ENCODE measurements at places on chromosomes 4 and X.

- no peak for DNase-seq
Measured at GRCh38 chr4:128819082-128819742, 9.7 kb downstream of the JADE1 start.

- DNase-seq, result peak; percentile 70
Measured at GRCh38 chr4:109702950-109703663, at the start of gene CASP6. TSS of gene CASP6 (minus strand) at chr4:109703445. CDS start at chr4:109703395, 50 bp downstream.

- DNase-seq, result no peak
Measured at GRCh38 chr4:183012879-183013729, 86.0 kb upstream of the WWC2 start.

DNA sequence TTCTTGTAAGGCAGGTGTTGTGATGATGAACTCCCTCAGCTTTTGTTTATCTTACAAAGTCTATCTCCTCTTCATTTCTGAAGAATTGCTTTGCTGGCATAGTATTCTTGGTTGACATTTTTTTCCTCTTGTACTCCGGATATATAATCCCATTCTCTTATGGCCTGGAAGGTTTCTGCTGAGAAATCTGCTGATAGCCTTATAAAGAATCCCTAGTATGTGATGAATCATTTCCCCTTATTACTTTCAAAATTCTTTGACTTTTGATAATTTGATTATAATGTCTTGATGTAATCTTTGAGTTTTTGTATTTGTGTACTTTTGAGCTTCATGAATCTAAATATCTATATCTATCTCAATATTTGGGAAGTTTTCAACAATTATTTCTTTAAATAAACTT, 655.3 kb upstream of the MAGEB2 start:
- DNase-seq, result no peak

GRCh38 chr4:43458293-43458692, 565.8 kb downstream of the GRXCR1 start:
- DNase-seq, result no peak

DNA sequence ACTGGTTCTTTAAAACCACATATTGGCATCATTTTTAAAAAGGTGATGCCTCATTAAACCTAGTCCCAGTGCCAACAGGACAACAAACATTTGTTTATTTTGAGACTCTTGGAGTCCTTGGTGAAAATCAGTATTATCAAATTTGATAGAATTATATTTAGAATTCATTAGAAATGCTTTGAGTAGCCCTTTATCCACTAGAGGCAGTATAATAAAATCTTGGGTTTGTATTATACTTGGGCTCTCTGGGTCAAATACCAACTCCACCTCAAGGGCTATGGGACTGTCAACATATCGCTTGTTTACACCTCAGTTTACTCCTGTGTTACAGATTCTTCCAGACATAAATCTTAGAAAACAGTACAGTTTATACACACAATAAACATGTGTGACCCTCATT, 335.7 kb upstream of the FSTL5 start:
- no peak for DNase-seq

GRCh38 chr4:47538825-47539154, 53.7 kb downstream of the ATP10D start:
- no peak for DNase-seq

GRCh38 chr4:121824171-121824527, 466 bp upstream of the CCNA2 start:
- no peak for DNase-seq

DNA sequence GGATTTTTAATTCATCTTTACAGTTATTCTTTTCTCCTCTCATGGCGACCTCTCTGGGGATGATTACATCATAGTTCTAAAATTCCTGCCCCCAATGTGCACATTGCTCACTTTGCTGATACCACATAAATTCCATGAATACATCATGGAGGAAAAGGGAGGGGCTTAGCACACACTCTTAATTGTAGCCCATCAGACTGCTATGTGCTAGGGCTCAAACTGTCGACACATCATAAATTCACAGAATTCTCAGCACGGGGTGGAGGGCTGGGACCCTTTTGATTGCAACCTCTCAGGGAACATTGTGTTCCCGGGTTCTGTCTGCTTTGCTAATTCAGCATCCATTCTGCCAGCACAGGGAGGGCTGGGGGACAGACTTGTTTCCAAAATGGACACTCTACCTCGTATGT, 592.9 kb downstream of the BCOR start:
- DNase-seq, result no peak

DNA sequence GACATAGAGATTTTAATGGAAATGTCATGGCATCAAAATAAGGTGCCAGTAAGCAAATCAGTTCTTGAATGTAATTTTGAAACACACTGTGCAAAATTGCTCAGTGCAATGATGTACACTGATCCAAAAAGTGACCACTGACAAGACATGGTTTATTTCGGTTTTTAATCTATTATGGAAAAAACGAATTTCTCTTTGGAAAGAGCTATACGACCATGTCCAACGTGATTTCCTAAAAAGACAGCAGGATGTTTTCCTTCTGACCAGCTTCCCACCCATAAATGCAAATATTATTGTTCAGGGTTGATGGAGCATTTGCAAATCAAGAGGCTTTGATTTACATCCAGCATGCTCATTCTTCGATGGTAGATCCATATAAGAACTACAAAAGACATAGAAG, 17.1 kb upstream of the MAGEA1 start:
- DNase-seq, result no peak

GRCh38 chr4:127143460-127144195, 489.1 kb upstream of the INTU start:
- DNase-seq, result peak; percentile 78

DNA sequence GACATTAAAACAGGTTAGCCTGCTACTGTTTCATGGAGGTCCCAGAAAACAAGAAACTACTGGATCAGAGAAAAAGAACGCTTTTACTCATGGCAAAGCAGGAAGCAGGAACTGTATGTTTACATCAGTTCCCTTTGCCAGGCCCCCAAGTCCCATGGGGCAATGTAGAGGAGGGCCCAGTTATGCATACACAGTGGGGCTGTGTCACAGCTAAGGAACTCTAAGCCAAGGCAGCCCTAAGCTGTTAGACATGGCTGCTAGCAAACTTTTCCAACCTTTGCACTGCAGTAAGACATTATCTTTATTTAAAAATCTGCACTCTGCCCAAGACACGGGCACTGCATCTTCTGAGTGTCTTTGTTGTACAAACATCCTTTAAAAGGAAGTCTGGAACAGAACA, 975.8 kb downstream of the C4orf33 start:
- DNase-seq, result no peak

DNA sequence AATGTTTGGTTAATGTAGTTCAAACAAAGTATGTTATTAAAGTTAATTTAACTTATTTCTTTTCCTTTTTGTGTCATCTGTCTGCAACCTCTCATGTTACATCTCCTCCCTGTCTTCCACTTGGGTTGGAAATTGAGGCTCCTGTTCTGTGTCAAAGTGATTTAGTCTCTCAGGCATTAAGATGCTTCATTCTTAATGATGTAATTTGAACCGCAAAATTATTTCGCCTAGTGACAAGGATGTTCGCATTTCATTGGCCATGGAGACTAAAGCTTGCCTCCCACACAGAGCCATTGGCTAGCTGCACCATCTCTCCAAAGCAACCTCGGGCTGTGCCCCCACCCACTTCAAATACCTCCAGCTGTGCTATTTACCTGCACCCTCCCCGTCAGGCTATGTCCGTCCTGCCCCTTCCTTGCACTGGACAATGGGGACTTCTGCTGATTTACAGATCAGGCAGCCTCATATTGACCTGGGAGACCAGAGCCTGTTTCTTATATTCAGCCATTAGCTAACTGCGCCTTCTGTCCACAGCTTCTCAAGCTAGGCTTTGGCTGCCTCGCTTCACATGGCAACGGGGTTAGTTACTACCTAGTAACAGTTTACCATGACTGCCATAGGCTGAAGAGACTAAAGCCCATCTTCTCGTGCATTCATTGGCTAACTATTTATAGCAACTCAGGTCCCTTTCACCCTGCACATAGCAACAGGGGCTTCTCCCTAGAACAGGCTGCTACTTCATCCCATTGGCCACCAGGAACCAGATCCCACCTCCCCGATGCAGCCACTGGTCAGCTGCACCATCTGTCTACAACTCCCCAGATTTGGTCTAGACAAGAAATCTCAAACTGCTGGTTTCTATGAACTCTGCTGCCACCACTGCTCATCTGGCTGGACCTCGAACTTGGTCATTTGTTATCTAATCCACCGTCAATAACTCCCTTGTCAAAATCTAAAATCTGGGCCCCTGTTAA, 8.6 kb upstream of the ZNF157 start:
- DNase-seq, result peak; percentile 91

GRCh38 chr4:55925241-55925640, 23.5 kb upstream of the CEP135 start:
- peak; percentile 11 for DNase-seq

GRCh38 chrX:128975745-128976144, 547.5 kb downstream of the SMARCA1 start:
- no peak for DNase-seq

DNA sequence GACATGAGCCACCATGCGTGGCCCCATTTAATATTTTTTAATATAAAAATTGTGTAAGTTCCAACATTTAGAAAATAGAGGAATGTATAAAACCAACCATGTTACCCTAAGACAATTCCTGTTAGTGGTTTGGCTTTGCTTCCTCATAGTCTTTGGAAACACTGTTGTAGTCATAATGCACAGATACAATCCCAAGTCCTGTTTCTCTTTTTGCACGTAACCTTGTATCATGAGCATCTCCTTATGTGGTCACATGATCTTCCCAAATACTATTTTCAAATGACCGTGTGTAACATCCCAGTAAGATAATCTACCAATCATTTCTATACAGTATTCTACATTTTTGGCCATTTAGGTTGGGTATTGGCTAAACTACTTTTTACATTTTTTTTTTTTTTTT, 13.9 kb upstream of the RHOH start:
- DNase-seq, result no peak

GRCh38 chrX:154374313-154375155, at the start of gene FLNA:
TSS of gene FLNA (minus strand) at chrX:154374634. CDS start at chrX:154371245, 3,389 bp downstream.
- DNase-seq, result no peak

DNA sequence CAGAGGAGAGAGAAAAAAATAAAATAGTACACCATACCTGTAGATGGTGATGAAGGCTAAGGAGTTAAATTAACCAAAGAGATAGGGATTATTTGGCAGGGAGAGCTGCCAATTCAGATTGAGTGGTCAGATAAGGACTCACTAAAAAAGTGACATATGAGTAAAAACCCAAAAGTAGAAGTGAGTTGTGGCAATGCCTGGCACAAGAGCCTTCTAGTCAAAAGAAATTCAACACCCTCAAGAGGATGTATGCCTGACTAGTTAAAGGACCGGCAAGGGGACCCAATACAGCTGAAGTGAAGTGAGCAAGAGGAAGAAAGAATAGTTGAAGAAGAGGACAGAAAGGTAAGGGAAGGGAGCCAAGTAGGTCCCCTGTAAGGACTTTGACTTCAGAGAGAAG, 34.9 kb downstream of the ELF2 start:
- no peak for DNase-seq

DNA sequence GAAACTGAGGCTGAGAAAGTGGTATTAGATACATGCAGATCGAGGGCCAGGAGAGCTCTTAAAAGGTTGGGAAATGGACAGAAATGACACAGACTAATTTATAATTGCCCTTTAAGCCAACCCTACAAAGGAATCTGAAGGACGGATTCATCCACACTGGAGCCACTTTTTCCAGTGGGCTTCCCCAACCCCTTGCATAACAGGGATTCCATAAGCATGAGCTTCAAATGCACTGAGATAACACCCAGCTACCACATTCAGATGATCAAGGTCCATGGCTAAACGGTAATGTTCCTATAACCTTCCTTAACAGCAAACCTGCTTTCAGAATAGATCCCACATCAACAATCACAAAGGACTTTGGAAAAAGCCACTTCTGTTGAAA, 34.2 kb downstream of the PLAC1 start:
- DNase-seq, result no peak

GRCh38 chr4:110165382-110166286, 32.8 kb downstream of the ELOVL6 start:
- peak; percentile 16 for DNase-seq

DNA sequence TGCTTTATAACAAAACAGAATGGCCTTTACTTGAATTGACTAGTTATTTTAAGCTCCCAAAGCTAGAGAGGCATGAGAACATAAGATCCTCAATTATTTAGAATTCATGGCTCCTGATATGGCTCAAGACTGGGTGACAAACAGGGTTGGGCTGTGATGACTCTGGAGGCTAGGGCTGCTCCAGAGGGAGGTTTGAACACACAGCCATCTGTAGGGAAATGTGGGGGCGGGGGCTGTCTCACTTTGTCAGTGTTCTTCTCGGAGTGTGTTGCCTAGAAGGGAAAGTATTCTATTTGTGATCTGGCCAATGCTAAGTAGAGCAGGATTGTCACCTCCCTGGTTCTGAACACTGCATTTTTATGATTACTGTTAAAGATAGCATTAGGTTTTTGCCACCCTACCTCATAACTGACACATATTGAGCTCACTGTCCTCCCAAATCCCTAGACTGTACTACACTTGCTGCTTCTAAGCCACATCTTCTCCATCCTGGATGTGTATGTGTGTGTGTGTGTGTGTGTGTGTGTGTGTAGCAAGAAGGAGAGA, 45.9 kb downstream of the VSIG4 start:
- DNase-seq, result no peak

DNA sequence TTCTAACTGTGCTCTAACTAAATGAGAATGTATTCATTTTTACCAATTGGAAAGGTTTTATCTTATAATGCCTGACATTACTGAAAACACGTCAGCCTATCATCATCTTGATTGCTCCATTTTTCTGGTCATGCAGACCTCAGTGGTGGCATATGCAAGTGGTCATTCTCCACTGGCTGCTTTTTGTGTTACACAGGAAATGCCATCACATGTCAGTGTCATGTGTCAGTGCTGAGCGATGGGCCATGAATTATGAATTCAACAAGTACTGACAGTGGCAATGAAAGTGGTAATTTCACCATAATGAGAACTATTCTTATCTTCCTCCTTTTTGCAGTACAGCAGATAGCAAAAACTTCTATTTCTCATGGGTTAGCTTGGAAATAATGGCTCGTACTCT, 190.5 kb downstream of the PACRGL start:
- no peak for DNase-seq

DNA sequence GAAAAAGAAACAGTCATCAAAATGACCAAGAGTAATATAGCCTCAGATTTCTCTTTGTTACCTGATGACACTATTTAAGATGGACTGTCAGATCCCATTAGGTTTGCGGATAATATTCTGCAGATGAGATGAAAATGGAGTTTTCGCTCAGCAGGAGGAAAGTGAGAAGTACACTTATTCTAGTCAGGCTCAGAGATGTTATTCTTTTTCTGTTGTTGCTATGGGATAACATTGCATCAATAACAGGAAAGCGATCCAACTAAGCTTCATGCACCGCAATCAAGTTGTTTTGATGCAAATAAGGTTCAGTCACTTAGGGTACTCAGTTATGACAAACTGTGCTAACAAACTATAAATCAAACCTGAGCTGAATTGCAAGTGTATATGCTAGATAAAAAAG, 415.0 kb downstream of the CCSER1 start:
- no peak for DNase-seq

GRCh38 chr4:73583666-73584065, 36.6 kb downstream of the RASSF6 start:
- no peak for DNase-seq

GRCh38 chr4:113718252-113718651, 43.3 kb downstream of the CAMK2D start:
- no peak for DNase-seq

- DNase-seq, result no peak
Measured at GRCh38 chr4:118215826-118216225, 137.0 kb downstream of the PRSS12 start.

Data from fibroblast of gingiva (primary cell).